Activated naive CD4-positive, alpha-beta T cell (primary cell): ENCODE measurements at places on chromosomes 5 and 9.

- no peak for DNase-seq
These were observed 13.4 kb upstream of the ACSL6 start for GRCh38 chr5:132024789-132025402.

GRCh38 chr5:93044859-93045666, 536.0 kb downstream of the NR2F1-AS1 start:
- DNase-seq = no peak

GRCh38 chr9:33137781-33138264, 29.3 kb downstream of the B4GALT1 start:
- DNase-seq = no peak

DNA sequence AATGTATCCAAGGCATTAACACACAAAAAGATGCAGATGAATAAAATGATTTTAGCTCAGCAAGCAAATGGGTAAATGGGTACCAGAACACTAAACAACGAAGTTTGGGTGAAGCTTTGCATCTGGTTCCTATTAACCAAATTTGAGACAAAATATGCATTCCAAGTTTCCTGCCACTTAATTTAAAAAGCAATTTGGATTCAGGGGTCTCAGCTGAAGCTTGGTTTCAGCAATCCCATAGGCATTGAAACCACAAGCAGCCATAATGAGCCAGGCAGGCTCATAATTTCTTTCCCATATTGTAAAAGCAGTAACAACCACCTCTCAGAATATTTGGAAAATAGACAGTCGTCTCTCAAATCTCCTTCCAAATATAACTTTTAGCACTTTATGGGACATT, 138.9 kb downstream of the NXNL2 start:
- no peak for DNase-seq

DNA sequence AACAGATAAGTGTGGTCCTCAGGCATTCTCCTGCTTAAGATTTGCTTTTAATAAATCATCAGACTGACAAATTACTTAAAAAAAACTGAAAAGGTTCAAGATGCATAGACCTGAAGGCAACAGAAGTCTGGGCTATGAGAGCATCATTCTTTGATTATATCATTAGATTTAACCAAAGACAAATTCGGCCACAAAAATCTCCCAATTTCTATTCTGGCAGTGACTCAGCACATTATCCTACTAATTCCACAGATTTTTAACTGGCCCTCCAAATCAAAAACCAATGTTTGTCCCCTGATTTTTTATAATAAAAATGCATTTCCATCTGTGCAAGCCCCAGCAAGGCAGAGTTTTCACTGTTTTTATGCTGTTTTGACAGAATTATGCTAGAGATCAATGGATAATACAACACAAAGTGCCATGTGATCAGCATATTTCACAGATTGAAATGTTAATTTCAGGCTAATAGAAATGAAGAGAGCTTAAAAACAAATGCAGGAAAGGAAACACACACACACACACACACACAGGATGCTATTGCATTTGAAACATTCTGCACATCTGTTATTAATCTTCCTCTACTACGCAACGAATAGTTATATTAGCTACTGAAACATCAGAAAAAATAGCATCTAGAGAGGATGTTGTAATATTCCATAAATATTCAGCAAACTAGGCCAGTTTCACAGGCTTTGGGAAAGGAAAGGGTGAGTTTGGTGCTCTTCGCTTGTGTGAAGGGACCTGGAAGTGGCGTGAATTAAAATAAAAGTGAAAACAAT, 177.6 kb upstream of the ST8SIA4 start:
- no peak for DNase-seq

- DNase-seq = no peak
These were observed 1.9 kb upstream of the SLC31A2 start for GRCh38 chr9:113148781-113149510.

- DNase-seq = no peak
These were observed 144.9 kb upstream of the DMRT1 start for GRCh38 chr9:696332-697323.

DNA sequence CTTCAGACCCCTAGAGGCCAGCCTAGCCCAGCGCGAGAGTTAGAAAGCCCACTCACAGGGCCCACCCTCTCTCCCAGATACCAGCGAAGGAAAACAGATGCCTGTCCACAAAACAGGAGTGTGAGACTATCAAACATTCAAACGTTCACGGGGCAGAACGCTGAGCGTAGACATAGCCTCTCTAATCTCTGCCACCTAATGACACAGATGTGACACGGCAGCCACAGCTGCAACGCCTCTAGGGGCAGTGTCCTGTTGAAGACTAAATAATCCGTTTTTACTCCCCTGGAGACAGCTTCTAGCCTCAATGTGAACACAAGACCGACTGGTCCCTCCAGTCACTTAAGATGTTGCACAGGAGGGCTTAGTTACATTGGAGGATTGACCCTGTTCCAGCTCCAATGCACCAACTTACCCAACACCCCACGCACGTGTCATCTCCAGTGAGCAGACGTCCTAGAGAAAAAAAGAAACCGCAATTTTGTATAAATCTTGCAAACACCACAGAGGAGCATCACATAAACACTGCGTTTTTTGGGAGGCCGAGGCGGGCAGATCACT, 14.3 kb downstream of the DIPK1B start:
- no peak for DNase-seq

- peak; percentile 6 for DNase-seq
These were observed 33.0 kb upstream of the WHRN start for GRCh38 chr9:114538241-114538640.

GRCh38 chr5:59959330-59959729, 65.8 kb upstream of the PDE4D start:
- DNase-seq = no peak

- DNase-seq = no peak
These were observed 257.5 kb downstream of the AGTPBP1 start for GRCh38 chr9:85484235-85484634.

DNA sequence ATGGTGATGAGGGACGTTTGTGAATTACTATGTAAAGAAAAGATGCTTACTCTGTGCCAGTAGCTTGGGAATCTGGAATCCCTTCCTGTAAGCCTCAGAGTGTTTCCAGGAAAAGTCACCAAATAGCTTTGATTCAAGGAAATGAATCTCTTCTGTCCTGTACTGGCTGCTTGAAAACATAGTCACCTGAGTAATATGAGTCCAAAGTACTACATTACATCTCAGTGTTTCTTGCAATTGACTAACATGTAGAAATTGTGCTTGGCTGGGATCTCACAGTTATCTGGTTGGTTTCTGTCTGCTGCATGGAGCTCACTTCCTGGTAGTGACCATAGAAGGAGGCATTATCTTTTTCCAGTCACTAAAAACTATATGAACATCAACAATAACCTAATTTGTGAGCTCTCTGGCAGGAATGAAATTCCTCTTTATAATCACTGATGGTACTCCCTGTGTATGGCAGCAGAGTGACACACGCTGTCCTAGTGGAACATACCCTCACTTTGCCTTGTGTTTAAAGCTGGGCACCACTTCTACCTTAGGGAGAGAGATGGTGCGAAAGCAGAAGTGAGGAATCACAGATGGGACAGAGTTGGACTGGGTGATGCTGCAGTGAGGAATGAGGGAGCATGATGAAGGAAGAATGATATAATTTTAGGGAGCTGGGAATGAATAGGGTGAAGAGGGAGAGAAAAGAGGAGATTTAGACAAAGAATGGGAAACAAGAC, 568.5 kb downstream of the RAB3C start:
- no peak for DNase-seq
